Muscle of leg (tissue), 16 donors: ENCODE measurements at places on chromosomes 2 and 18. TPM values are rescaled to one million over a fixed set of nuclear protein-coding genes. Genes with fewer than 3 reads are reported as not detected.

Gene CXCR4
- 23.1 TPM for total RNA-seq

Gene EFHD1
- total RNA-seq, result 7.0 TPM

Gene MEP1B
- 0.18 TPM for total RNA-seq

Gene SERPINB4
- total RNA-seq, result not detected

Gene PIEZO2
- total RNA-seq, result 47.2 TPM

- DNase-seq, result no peak
- no peaks in the 10 kb centered on the region for H3K27me3 ChIP-seq
Measured at GRCh38 chr2:227295806-227296205, 29.2 kb upstream of the MFF start.

- no peaks in the 10 kb centered on the region for H3K4me1 ChIP-seq
- no peaks in the 10 kb centered on the region for H3K36me3 ChIP-seq
- no peaks in the 10 kb centered on the region for H3K27me3 ChIP-seq
- no peak overlapping the region for H3K27ac ChIP-seq
- H3K4me3 ChIP-seq, result no peak overlapping the region
- DNase-seq, result no peak
Measured at GRCh38 chr18:41462946-41463345, 492.1 kb upstream of the PIK3C3 start.

DNA sequence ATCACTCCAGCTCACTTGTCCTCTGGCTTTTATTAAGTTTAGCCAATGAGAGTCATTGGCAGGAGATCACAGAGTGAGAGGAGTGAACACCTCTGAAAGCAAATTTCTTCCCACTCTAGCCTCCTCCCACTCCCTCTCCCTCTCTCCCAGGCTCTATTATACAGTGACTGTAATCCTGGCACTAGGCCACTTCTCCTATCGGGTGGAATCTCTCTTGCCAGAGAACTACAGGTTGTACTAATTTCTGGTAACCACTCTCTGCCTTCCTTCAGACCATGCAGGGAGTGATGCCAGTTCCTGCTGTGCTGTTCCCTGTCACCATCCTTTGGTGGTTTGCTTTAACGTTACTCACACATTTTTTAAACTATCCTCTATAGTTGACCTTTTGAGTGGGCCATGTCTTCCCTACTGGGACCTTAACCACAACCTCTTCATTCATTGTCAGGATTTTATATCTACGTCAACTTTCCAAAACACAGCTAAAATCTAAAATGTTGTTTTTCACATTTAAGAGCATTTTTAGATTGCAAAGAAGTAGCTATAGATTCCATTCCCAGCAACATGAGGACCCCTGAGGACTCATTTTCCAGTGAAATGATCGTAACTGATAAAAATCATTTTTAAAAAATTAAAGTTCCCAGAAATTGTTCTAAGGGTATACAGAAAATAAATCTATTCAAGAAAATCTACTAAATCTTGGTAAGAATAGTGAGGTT is 217.1 kb downstream of the MREG start:
- peak; percentile 61 for DNase-seq
- peaks cover 13% of the 10 kb centered on the region for H3K4me1 ChIP-seq
- H3K36me3 ChIP-seq, result no peaks in the 10 kb centered on the region
- peak overlapping the region; percentile 62 for H3K27ac ChIP-seq
- H3K4me3 ChIP-seq, result no peak overlapping the region

- no peak for DNase-seq
- no peak overlapping the region for H3K4me3 ChIP-seq
- H3K27ac ChIP-seq, result no peak overlapping the region
- H3K27me3 ChIP-seq, result no peaks in the 10 kb centered on the region
Measured at GRCh38 chr18:11969904-11970835, 11.1 kb upstream of the IMPA2 start.

DNA sequence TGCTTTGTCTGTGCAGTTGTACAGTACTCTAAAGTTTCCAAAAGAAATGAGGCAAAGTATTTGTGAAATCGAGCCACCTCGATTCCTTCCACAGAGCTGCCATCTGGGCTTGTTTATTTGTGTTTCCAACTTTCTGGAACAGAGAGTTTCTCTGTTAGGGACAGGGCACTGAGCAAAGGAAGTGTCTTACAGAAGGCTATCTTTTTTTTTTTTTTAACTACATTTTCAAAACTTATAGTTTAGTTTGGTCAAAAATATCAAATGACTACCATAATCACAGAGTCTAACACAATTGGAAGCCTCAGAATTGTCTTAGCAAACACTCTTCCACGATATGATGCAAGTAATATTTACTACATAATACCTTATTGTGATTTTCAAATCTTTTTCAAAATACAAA is 796 bp downstream of the RFTN2 start:
- no peaks in the 10 kb centered on the region for H3K27me3 ChIP-seq
- peaks cover 4% of the 10 kb centered on the region for H3K4me1 ChIP-seq
- H3K36me3 ChIP-seq, result no peaks in the 10 kb centered on the region
- peak overlapping the region; percentile 43 for H3K4me3 ChIP-seq

DNA sequence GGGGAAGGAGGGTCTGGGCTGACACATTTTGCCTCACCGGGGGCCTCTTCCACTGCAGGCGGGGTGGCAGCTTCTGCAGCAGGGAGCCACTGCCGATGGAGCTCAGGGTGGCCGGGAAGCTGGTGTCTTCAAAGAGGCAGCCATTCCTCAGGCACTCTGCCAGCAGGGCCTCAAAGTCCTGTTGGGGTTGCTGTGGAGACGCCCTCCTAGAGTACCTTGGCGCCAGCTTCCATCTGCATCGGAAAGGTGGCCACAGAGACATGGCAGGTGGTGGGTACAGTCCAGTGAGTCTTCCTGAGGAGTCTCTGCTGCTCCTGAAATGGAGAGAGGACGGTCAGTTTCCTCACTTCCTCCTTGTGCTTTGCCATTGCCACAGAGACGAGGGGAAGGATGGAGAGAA is 12.1 kb downstream of the CAPN14 start:
- H3K4me1 ChIP-seq, result no peaks in the 10 kb centered on the region
- peaks cover 2% of the 10 kb centered on the region for H3K27me3 ChIP-seq
- H3K27ac ChIP-seq, result no peak overlapping the region
- DNase-seq, result no peak

DNA sequence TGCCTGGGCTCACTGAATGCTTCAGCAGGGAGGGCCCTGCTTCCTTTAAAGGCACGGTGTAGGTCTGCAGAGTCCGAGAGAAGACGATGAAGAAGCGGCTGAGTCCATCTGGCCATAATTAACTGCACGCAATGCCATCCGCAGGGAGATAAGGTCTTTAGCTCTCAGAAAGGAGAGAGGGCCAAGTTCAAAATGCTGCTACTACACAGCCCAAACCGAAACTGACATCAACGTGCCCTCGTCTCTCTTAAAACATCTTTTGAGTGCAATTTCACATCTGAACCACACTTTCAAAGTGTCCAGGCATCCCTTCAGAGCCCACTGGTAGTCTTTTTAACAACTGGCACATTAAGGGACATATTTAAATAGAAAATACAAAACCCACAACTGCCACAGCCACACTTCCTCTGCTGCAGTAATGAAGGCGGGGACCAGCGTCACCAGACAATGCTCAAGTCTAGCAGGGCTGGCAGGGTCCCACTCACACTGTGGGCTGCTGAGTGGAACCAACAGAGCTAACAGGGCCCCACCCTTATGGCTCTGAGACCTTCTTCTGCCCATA is 35.8 kb downstream of the ST3GAL5 start:
- H3K27ac ChIP-seq, result peak overlapping the region; percentile 85
- H3K36me3 ChIP-seq, result peaks cover 41% of the 10 kb centered on the region
- peak; percentile 27 for DNase-seq

DNA sequence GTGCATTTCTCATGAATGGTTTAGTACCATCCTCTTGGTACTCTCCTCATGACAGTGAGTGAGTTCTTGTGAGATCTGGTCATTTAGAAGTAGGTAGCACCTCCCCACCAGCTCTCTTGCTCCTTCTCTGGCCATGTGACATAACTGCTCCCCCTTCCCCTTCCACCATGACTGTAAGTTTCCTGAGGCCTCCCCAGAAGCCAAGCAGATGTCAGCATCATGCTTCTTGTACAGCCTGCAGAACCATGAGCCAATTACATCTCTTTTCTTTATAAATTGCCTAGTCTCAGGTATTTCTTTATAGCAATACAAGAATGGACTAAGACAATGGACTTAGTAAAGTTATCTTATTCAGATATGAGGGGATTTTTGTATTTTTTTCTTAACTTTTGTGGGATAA is 43.0 kb downstream of the FTCDNL1 start:
- no peaks in the 10 kb centered on the region for H3K36me3 ChIP-seq
- H3K4me1 ChIP-seq, result peaks cover 3% of the 10 kb centered on the region
- H3K27ac ChIP-seq, result no peak overlapping the region
- no peak for DNase-seq
- H3K4me3 ChIP-seq, result no peak overlapping the region

DNA sequence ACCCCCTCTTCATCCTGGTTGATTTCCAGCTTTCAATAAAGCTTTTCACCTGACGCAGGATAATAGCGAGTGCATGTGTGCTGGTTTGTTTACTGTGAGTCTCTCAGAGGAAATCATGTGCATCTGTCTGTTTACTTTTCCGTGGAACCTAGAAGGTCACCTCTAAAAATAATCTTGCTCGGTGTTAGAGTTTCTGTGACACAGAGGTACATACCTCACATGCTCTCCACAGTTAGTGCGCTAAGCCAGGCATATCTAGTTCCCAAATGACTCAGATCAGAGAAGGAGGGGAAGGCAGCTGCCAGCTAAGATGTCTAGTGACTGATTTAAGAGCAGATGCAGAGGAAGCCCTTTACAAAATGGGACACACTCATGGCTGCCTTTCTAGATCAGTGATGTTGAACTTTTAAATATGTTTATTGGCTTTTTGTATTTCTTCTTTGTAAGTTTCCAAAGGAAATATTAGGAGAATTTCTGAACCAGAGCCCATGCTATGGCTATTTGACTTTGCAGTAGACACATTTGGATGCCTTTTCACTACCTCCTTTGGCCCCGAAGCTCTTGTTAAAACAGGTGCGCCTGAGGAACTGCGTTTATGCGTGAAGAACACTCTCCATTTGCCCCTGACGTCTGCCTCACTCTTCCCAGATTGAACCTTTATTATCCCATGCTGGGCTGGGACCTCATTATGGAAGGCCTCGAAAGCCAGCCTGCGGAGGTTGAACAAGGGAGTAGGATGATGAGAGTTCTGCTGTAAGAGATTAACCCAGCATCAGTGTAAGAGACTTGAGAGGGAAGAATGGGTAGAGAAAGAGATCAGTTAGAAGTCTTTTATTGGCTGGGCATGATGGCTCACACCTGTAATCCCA is 145.6 kb downstream of the FAM161A start:
- no peaks in the 10 kb centered on the region for H3K27me3 ChIP-seq
- no peak overlapping the region for H3K4me3 ChIP-seq
- H3K36me3 ChIP-seq, result no peaks in the 10 kb centered on the region
- peaks cover 12% of the 10 kb centered on the region for H3K4me1 ChIP-seq
- DNase-seq, result peak; percentile 84

DNA sequence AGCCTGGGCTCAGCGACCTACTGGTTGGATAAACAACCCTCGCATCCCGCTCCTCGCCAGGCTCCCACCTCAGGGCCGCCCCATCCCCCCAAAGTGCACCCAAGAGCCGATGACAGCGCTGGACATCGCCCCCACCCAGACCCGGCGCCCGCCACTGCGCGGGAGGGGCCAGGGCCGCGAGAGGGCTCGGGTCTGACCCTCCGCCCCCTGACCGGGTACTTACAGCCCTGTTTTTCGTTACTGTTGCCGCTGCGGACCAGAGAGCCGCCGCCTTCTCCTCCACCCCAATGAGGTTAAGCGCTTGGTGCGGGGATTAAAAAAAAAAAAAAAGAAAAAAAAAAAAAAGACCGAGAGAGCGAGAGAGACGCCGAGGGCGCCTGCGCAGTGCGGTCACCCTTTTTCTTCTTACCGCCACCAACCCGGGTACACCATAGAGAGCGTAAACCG is at the start of gene CLASP1:
TSS of gene CLASP1 (minus strand) at position 314 of the 447 bp plus-strand sequence. CDS start 43,567 bp downstream, outside the sequence.
- peak within 1 kb of the TSS; percentile 98 for H3K4me3 ChIP-seq
- H3K27me3 ChIP-seq, result no peaks in the 10 kb centered on the region
- DNase-seq, result no peak
- peak within 1 kb of the TSS; percentile 100 for H3K27ac ChIP-seq
- H3K36me3 ChIP-seq, result no peaks in the 10 kb centered on the region

DNA sequence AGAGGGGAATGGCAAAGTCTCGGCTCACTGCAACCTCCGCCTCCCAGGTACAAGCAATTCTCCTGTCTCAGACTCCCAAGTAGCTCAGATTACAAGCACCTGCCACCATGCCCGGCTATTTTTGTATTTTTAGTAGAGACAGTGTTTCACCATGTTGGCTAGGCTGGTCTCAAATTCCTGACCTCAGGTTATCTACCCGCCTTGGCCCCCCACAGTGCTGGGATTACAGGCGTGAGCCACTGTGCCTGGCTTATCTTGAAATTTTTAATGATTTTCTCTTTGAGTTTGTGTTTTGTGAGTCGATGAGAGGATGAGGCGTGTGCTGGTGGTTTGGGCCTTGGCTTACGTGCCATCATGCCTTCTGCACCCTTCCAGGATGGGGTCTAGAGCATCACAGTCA is 101.3 kb upstream of the ST3GAL5 start:
- no peak for DNase-seq
- no peaks in the 10 kb centered on the region for H3K27me3 ChIP-seq
- H3K36me3 ChIP-seq, result no peaks in the 10 kb centered on the region
- H3K27ac ChIP-seq, result peak overlapping the region; percentile 7

GRCh38 chr2:190514676-190515075 is 19.8 kb downstream of the NEMP2 start:
- no peak overlapping the region for H3K4me3 ChIP-seq
- DNase-seq, result no peak
- H3K27ac ChIP-seq, result no peak overlapping the region
- peaks cover 7% of the 10 kb centered on the region for H3K36me3 ChIP-seq

DNA sequence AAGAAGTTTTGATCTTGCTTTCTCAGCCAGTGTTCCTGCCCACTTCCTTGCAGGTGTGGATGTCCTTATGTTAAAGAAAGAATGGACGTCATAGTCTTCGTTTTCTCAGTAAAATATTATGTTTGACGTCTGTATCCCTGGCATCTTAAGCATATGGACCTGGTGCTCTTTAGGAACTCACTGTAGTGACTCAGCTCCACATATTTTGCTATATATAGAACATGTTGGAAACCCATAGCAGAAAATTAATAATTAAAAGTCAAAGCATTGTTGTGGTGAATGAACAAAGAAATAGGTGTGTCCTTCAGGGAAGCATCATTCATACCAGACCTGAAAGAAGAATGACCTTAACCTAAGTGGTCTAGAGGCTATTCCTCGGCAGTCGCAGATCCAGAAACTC is 196.1 kb downstream of the MCFD2 start:
- H3K4me3 ChIP-seq, result no peak overlapping the region
- H3K36me3 ChIP-seq, result no peaks in the 10 kb centered on the region
- H3K27me3 ChIP-seq, result no peaks in the 10 kb centered on the region
- DNase-seq, result no peak
- peaks cover 5% of the 10 kb centered on the region for H3K4me1 ChIP-seq
